ENCODE measurements at places on chromosomes 2 and 18. TPM values are rescaled to one million over a fixed set of nuclear protein-coding genes. Genes with fewer than 3 reads are reported as not detected.

DNA sequence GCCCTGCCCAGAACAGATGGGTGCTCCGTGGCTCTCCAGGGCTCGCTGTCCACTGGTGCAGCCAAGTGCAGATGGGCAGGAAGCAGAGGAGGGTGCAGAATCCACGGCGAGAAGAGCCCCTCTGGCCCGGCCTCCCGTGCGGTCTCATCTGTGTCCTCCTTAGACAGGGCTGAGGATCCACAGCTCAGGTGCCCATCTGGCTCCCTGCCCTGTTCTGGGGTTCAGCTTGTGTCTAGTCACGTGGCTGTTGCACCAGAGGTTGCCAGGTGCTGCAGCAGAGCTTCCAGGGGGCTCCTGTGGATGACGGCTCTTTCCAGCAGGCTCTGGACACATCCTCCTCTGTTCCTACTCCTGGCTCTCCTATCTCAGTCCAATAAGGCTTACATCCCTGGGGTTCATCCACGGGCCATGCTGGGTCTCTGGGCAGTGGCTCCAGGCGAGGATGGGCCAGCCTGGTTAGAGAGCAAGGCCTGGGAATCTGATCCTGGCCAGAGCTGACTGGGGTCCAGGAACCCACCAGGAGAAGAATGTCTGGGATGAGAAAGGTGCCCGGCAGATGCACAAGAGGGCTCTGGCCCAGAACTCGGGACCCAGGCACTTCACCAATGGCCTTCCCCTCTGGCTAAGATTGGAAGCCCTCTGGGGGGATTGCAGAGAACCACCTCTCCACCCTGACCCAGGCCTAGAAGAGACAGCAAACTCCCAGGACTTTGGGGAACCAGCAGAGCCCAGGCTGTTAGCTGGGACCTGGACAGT is 116.3 kb upstream of the ID2 start:
- no peak for DNase-seq

DNA sequence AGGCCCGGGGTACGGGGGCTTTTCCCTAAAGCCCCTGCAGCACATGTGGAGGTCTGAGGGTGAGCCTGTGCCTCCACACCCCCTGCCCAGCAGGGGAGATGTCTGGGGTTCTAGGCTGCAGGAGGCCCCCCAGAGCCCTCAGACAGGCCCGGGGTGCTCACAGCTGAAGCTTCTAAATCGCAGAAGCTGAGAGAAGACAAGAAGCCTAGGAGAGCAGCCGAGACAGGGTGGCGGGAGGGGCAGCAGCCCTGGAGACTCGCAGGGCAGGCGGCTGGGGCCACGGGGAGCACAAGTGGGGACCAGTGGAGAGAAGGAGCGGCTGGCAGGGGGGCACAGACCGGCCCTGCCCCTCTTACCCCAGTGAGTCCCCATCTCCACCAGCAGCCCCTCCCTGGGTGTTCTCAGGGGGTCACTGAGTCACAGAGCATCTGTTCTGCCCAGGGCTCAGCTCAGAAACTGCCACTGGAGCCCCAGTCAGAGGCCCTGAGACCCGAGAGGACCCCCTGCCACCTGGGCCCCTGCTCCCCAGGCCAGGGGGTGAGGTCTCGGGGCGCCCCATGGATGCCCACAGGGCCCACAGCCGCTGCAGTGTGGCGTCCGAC is 26.1 kb downstream of the GPC1 start:
- no peak for DNase-seq

DNA sequence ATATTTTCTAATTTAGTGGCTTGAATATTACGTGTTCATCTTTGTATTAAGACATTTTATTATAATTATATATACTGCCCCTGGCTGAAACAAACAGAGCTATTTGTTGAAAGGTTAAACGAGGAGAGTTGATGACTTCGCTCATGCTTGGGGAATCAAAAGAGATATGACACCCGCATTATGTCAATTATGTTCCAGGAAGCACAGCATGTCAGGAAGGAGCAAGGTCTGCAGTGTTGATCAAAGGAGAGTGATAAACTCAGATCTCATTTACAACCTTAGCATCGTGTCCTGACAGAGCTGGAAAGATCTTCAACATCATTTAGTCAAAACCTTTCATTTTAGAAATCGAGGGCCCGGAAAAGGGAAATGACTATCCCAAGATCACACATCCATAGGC is 510.1 kb downstream of the TDRD15 start:
- no peak for DNase-seq

- no peak for DNase-seq
Measured at GRCh38 chr2:209070262-209070661, 353.6 kb upstream of the MAP2 start.

- peak; percentile 44 for DNase-seq
Measured at GRCh38 chr2:181253438-181253837, 203.7 kb upstream of the ITGA4 start.

GRCh38 chr2:220533485-220533884 is 906.1 kb downstream of the SLC4A3 start:
- peak; percentile 58 for DNase-seq

Gene HOXD10
- 58.7 TPM for total RNA-seq

Gene NAT8
- total RNA-seq, result not detected
